ENCODE measurements at places on chromosomes 5 and 9.
A peak's percentile ranks its signal among the peaks of the same experiment; 100 is the strongest.

GRCh38 chr9:121636341-121636865, 15.0 kb upstream of the DAB2IP start:
- DNase-seq: no peak

DNA sequence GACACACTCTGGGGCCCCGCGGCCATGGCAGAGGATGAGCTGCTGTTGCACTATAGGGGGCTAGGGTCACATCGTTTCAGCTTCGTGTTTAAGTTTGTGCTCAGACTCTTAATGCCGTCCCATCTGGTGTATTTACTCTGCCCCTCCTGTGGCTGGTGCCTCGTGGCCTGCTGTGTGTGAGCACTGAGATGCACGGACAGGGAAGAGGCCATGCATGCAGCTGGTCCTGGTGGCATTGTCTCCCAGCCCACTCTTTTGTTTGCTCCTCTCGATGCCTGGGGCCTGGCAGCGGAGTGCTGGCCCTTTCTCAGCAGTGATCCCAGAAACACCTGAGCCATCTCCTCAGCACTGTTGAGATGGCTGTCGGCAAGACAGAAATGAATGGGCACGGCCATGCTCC, 30.0 kb upstream of the PHF2 start:
- DNase-seq: no peak

DNA sequence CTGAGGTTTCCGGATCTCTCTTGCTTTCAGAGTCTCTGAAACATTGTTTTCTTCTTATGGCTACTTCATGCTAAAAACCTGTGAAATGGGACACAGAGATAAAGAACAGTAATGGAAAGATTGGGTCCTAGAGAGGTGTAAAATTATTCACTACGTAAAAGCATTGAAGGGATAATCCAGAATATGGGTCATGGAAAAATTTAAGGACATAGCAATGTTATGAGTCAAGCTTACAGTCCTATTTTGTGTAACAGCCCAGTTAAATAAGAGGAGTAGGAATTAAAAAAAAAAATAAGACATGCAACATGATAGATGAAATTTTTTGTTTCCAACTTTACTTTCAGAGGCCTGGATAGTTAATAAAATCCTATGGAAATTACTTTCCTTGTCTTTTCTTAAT, 61.9 kb upstream of the ELL2 start:
- no peak for DNase-seq

DNA sequence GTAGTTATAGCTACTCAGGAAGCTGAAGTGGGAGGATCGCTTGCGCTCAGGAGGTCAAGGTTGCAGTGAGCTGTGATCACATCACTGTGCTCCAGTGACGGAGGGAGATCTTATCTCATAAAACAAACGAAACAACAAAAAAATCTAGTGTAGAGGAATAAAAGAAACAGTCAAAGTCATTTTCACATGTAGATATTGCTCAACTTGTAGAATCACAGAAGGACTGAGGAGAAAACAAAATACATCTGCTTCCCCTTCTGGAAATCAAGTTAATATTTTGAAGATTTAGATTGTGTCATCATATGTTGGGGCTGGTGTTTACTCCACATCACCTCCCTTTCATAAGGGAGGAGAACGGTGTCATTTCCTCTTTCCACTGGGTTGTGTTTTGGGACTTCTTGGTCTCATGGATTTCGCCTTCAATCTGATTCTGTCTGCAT, 8.2 kb upstream of the SLC46A2 start:
- DNase-seq: no peak

GRCh38 chr9:121750715-121751623, 99.5 kb downstream of the DAB2IP start:
- DNase-seq: no peak

DNA sequence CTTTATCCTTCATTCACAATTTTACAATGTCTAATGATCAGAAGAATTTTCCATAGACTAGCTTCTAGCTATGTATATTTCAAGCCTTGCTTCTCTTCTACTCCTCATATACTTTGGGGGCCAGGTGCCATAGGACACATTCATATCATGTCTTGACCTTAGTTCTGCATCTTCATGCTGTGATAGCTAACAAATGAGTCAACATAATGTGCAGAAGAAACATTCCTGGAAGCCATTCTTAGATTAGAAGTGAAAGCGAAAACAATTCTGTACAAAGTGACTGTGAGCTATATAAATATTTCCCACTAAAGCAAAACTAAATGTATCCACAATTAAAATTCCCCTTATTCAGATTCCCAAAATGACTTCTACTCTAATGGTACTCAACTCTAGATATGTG, 320.2 kb upstream of the NREP start:
- no peak for DNase-seq

DNA sequence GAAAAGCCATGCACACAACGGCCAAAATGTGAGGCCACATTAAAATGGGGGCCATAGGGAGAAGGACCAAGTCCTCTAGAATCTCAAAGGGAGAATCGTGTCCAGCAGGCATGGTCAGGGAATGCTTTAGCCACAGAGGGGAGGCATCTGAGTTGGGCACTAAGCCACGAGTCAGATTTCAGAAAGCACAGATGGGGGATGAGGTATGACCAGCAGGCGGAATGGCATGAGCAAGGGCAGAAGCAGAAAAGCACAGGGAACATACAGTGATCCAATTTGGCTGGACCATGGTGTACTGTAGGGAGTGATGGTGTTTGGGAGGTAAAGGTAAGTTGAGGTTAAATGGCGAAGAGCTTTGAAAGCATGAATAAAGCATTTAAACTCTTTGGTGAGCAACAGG, 214.6 kb downstream of the TLE1 start:
- no peak for DNase-seq

GRCh38 chr5:96293966-96294883, 138.8 kb downstream of the PCSK1 start:
- no peak for DNase-seq

DNA sequence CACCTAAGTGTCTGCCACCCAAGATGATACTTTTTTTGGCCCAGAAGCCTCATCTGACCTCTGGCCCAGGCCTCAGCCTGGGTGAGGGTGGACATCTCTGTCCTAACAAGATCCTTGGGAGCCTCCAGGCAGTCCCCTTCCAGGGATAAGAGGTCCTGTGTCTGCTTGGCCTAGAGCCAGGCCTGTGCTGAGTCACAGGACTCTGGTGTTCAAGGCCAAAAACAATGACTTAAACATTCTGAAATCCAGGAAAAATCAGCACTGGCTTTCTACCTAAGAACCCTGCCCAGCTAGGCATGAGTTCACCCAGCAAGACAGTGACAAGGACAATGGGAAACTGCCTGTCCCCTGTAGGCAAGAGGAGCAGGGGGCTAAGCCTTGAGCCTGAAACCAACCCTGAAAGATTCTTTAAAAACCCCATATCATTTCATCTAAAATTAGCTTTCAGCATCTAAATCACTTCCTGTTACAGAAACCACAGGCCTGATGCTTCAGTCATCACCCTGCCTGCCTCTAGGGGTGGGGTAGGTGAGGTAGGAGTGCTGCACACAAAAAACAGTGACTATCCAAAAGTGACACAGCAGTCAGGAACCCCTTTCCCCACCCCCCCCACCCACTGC, 29.9 kb downstream of the CSF2 start:
- peak; percentile 61 for DNase-seq

GRCh38 chr5:128644863-128645262, 106.8 kb upstream of the FBN2 start:
- DNase-seq: no peak

- no peak for DNase-seq
These were observed 33.0 kb upstream of the NCS1 start for GRCh38 chr9:130139251-130139650.

GRCh38 chr5:68299575-68299974, 84.0 kb downstream of the PIK3R1 start:
- DNase-seq: no peak

GRCh38 chr5:151204051-151204450, 19.8 kb downstream of the CCDC69 start:
- no peak for DNase-seq

- no peak for DNase-seq
These were observed 5.7 kb downstream of the MAPKAP1 start for GRCh38 chr9:125701351-125701750.

GRCh38 chr5:149775785-149776184, 45.7 kb downstream of the PPARGC1B start:
- DNase-seq: no peak

GRCh38 chr5:159050316-159051143, 49.2 kb downstream of the EBF1 start:
- DNase-seq: no peak

DNA sequence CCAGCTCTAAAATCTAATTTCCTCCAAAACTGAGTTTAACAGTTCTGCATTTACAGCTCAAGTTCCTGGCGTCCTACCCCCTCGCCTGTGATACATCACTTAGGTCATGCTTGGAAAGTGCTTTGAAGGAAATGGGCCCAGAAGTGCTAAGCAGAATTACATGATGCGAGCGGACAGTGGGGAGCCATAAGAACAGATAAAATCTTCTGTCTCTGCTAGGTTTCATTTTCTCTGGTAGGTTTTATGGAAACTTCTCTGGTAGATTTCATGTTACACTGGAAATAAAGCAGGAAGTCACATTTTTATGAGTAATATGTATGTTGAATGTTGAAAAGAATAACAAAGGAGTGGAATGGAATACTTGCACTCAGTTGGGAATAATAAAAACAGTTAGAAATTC, 138.3 kb downstream of the ZDHHC21 start:
- no peak for DNase-seq

- DNase-seq: no peak
These were observed 58.8 kb downstream of the PTBP3 start for GRCh38 chr9:112274600-112274999.

DNA sequence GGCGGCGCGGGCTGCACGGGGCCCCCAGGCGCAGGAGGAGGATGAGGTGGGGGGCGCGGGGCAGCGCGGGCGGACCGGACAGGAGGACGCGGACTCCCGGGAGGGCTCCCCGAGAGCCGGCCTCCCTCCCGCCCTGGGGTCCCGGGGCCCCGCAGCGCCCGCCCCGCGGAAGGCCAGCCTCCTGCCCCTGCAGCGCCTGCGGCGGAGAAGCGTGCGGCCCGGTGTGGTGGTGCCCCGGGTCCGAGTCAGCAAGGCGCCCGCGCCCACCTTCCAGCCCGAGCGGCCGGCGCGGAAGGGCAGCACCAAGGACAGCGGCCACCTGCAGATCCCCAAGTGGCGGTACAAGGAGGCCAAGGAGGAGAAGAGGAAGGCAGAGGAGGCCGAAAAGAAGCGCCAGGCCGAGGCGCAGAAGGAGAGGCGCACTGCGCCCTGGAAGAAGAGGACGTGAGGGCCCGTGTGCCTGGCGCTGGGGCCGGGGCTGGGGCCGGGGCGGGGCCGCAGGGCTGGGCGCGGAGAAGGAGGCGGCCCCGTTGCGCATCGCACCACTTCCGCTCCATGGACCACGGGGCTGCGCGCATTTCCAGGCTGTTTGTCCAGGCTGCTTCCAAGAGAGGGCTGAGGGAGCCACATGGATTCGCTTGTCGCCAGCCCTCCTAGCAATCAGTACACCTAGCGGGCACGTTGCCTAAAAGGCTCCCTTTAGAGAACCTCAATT, 86.0 kb downstream of the ANKRD33B start:
- DNase-seq: no peak

- DNase-seq: no peak
These were observed 25.6 kb downstream of the GLDC start for GRCh38 chr9:6619909-6620308.

DNA sequence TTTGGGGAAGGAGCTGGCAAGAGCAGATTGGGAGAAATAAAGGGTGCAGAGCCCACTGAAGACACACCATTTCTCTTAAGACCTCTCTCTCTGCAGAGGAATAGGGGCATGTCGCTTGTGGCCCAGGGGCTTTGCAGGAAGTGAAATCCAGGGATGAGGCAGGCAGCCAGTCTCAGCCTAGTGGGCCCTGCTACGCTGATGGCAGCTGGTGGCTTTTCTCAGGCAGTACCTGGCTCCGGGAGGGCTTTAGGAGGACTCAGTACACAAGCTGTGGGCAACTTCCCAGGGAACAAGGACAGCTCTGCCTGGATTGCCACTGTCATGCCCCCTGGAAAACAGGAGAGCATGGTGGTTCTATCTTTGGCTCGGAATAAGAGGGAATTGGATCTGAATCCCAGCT, 76.2 kb upstream of the NEURL1B start:
- no peak for DNase-seq

DNA sequence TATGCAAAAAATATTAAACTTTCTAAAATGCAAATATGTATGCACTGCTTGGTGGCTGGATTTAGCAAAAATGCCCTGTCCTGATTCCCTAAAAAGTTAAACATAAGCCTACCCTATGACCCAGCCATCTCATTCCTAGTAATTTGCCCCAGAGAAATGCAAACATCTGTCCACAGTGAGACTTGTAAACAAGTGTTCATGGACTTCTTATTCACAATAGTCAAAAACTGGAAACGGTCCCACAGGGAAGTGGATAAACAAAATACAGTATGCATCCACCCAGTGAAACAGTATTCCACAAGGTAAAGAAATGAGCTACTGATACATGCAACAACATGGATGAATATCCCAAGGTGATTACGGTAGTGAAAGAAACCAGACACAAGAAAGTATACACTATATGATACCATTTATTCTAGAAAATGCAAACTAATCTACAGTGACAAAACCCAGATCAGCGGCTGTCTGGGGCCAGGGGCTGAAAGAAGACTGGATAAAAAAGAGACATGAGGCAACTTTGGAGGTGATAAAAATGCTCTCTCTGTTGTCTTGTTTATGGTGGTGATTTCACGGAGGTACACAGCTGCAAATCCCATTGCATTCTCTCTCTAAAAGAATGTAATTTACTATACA, 277.3 kb downstream of the GLIS3 start:
- no peak for DNase-seq

DNA sequence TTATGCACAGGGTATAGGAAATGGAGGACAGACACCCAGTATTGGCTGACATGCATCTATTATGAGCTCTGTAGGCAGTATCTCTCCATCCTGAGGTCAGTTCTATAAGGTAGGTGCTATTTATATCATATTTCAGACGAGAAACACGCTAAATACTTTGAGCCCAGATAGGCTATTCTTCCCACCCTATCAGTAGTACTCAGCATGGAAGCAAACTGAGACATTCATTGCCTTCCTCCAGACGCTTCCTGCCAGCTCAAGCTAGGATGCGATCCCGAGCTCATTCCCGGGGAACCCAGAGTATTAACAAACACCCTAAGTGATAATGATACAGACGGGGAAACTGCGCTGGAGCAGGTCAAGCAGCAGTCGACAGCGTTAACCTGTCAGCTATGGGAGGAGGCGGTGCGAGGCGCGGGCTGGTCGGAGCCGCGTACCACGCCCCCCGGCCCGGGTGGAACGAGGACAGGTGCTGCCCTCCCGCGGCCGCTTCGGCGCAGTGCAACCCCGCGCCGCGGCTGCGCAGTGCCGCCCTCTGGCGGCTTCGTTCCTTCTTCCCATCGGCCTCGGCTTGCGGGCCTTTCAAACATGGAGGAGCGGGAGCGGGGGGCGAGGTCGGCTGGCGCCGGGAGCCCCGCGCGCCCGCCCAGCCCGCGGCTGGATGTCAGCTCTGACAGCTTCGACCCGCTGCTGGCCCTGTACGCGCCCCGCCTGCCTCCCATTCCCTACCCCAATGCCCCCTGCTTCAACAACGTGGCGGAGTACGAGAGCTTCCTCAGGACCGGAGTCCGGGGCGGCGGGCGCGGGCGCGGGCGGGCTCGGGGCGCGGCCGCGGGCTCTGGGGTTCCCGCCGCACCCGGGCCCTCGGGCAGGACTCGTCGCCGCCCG, at the start of gene LSM11:
Gene LSM11 (plus strand): TSS at position 550 of the 888 bp plus-strand sequence. CDS start 39 bp downstream, at position 589.
- DNase-seq: peak; percentile 89
